Subcutaneous preadipocyte (primary cell): ENCODE measurements at places on chromosomes 3 and 15. TPM values are rescaled to one million over a fixed set of nuclear protein-coding genes. Genes with fewer than 3 reads are reported as not detected.

Gene MINAR1
- 0.73 and 0.98 TPM in 2 replicates for total RNA-seq

Gene TTLL3
- 12.9 and 25.0 TPM in 2 replicates for total RNA-seq

Gene PPARG
- total RNA-seq: 84.1 and 121 TPM in 2 replicates

Gene TERC
- 269 and 557 TPM in 2 replicates for total RNA-seq

Gene INSYN1
- total RNA-seq: 0.59 and 0.73 TPM in 2 replicates
